ENCODE measurements at places on chromosomes 1 and 21. TPM values are rescaled to one million over a fixed set of nuclear protein-coding genes. Genes with fewer than 3 reads are reported as not detected.

Gene GPR37L1
- polyA plus RNA-seq, result 25.0 TPM

Gene CFAP74
- 1.2 TPM for polyA plus RNA-seq

Gene SPRR2F
- polyA plus RNA-seq, result not detected

Gene KIF14
- polyA plus RNA-seq, result 0.17 TPM

Gene FAAH
- polyA plus RNA-seq, result 8.6 TPM

Gene SF3B4
- polyA plus RNA-seq, result 9.4 TPM

Gene TMCC2
- polyA plus RNA-seq, result 0.93 TPM

Gene MTARC1
- polyA plus RNA-seq, result 7.8 TPM

Gene FCRL1
- not detected for polyA plus RNA-seq

Gene TMOD4
- polyA plus RNA-seq, result not detected

Gene IARS2
- polyA plus RNA-seq, result 17.4 TPM
